ENCODE measurements at places on chromosomes 12 and 14.

DNA sequence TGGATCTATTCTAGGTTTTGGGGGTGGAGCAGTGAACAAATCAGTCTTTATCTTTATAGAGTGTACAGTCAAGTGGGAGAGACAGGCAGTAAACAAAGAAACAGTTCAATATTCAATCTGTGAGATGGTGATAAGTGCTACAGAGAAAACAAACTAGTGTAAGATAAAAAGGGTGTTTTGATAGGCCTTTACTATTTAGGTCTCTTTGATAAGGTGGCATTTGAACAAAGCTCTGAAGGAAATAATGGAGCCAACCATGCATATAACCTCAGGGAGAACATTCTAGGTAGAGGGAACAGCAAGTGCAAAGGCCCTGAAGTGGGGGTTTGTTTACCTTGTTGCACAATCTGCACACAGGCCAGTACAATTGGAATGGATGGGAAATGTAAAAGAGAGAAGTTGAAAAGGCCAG lies 47.3 kb downstream of the PTPN11 start:
- no peak for DNase-seq

- no peak for DNase-seq
Observed at GRCh38 chr14:91261115-91261514, 16.6 kb upstream of the GPR68 start.

GRCh38 chr12:129119537-129119936 lies 266.3 kb downstream of the GLT1D1 start:
- DNase-seq: no peak

GRCh38 chr12:39431797-39432196 lies 11.1 kb downstream of the KIF21A start:
- DNase-seq: no peak

DNA sequence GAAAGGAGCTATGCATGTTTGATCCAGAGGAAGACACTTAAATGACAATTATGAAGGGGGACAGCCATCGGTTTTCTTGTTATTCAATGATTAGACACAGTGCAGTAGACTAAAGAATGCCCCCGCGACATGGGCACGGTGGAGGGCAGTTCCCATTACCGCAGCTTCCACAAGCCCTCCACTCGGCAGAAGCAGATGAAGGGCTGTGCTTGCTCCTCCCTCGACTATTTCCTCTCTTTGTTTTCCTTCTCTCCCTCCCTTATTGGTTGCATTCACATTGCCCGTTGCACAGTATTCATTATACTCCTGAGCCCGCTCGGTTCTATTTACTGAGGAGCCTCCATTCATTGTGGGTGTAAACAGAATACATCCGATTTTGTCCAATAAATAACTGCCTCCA lies 138.8 kb upstream of the RASSF8 start:
- no peak for DNase-seq

GRCh38 chr14:49882826-49883694 lies 9.8 kb upstream of the ARF6 start:
- DNase-seq: no peak

- DNase-seq: no peak
Observed at GRCh38 chr12:80704420-80704819, 3.0 kb upstream of the MYF6 start.

GRCh38 chr14:66395300-66395699 lies 90.9 kb upstream of the CCDC196 start:
- DNase-seq: no peak

DNA sequence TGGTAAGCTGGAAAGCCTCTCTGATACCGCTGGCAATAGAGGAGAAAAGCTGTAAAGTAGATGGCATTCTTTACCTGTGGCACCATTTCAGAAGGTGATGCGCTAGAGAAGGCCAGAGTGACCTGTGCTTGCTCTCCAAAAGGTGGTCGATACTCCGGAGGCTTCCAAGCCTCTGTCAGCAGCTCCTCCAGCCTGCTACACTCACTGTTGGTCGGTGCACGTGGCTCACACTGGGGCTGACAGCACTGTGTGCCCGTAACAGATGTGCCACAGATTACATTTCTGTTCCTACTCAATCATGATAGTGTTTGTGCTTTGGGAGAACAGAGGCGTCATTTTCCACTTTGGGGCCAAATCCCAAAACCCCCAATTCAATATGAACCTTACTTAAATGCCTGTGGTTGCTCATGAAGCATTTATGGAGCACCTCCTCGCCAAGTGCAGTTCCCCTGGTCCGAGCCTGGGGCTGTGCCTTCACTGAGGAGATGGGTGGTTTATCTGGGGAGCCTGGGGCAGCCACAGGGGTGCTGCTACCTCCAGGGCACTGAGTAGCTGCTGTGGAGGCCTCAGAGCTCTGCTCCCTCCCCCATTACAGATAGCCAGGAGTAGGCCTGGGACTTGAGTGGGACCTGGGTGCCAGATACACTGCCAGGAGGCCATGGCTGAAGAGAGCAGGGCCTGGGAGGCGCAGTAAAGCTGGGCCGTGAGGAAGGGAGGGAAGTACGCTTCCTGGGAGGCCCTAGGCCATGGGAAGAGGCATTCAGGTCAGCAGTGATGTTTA lies 26.8 kb downstream of the CCNK start:
- no peak for DNase-seq

GRCh38 chr12:47981496-47982260 lies 18.3 kb downstream of the TMEM106C start:
- no peak for DNase-seq

- no peak for DNase-seq
Observed at GRCh38 chr12:53603804-53604203, 22.4 kb downstream of the ATF7 start.

Measured in BJ (cell line).